ENCODE measurements at places on chromosomes 3 and 15. TPM values are rescaled to one million over a fixed set of nuclear protein-coding genes. Genes with fewer than 3 reads are reported as not detected.

DNA sequence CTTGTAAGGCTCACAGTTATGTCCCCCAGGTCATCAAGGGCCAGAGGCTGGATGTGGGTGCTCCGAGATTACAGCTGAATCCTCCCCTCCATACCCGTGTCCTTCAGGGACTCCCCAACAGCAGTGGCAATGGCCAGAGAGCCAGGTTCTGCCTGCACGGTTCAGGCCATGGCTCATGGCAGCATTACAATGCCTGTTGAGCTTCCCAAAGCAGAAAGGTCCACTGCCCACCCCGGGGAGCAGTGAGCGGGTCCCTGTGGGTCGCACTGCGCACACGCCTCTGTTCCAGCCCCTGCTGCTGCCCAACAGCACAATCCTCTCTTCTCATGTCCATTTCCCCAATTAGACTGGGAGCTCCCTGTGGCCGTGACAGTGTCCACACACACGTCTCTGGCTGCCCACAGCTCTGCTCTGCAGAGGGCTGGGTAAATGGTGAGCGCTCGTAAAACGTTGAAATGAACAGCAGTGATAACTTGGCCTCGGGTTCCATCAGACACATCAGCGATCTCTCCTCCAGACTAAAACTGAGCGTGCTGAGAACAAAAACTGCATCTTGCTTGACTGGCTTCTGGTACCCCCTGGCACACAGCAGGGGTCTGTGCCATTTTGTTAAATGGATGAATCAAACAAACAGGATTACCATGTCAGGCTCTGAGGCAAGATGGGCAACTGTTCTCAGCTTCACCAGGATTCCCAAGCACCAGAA lies 80.4 kb downstream of the VGLL4 start:
- DNase-seq = no peak
- peaks cover 11% of the 10 kb centered on the region for H3K36me3 ChIP-seq
- no peak overlapping the region for H3K4me3 ChIP-seq
- H3K27ac ChIP-seq = no peak overlapping the region
- H3K27me3 ChIP-seq = no peaks in the 10 kb centered on the region

GRCh38 chr15:88448991-88449461 lies 18.2 kb downstream of the MRPL46 start:
- H3K4me3 ChIP-seq = no peak overlapping the region
- H3K36me3 ChIP-seq = no peaks in the 10 kb centered on the region
- H3K27ac ChIP-seq = no peak overlapping the region
- peaks cover 3% of the 10 kb centered on the region for H3K4me1 ChIP-seq
- peaks cover 4% of the 10 kb centered on the region for H3K27me3 ChIP-seq

DNA sequence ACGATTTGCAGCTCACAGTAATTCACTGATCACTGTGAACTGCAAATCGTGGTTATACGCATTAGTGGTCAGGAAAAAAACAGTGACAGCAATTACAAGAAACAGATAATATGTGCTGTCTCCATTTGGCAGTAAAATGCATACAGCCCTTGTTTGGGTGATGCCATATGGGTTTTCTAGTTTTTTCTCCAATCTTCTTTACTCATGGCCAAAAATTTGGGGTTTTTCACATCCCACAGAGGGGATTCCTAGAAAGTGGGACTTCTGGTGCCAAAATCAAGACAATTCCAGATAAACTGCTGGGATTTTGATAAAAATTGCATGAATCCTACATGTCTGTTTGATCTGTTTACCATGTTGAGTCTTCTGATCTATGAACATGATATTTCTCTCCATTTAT lies 15.6 kb downstream of the NDN start:
- H3K4me1 ChIP-seq = no peaks in the 10 kb centered on the region
- no peak for DNase-seq
- no peak overlapping the region for H3K4me3 ChIP-seq
- no peak overlapping the region for H3K27ac ChIP-seq
- H3K36me3 ChIP-seq = no peaks in the 10 kb centered on the region

DNA sequence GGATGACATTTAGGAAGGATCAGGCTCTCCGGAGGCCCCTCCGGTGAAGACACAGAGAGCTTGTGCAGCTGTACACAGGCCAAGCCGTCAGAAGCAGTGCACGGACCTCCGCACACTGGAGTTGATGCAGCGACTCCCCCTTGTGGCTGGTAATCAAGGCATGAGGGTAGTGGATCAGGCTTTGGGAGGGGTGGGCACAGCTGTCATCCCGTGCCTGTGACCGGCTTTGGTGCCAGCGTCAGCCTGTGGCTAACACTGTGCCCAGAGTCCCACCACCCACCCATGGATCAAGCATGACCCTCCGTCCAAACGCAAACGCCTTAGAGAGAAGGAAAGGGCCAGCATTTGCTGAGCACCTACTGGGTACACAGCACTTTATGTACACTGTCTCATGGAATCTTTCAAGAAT lies 8.2 kb upstream of the GRIP2 start:
- no peaks in the 10 kb centered on the region for H3K36me3 ChIP-seq
- H3K27me3 ChIP-seq = peaks cover under 1% of the 10 kb centered on the region
- H3K27ac ChIP-seq = no peak overlapping the region
- DNase-seq = peak; percentile 70

DNA sequence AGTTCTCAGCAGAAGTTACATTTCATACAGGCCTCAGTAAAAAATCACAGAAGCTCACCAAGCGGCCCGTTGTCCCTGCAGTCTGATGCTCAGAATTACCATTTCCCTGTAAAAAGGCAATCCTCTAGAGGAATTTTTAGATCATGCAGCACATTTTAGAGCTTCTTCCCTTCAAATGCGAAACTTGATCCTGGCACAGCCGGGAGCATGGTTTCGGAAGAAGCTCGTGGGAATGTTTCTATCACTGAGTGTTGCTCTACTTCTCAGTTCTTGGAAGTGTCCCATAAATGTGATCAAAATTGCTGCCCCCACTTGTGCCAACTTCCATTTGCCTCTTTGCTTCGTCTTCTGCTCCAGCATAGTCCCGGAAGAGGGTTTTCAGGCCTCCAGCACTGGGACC lies 3.8 kb upstream of the H1-8 start:
- no peak overlapping the region for H3K4me3 ChIP-seq
- no peaks in the 10 kb centered on the region for H3K4me1 ChIP-seq
- H3K36me3 ChIP-seq = no peaks in the 10 kb centered on the region
- H3K27me3 ChIP-seq = no peaks in the 10 kb centered on the region

DNA sequence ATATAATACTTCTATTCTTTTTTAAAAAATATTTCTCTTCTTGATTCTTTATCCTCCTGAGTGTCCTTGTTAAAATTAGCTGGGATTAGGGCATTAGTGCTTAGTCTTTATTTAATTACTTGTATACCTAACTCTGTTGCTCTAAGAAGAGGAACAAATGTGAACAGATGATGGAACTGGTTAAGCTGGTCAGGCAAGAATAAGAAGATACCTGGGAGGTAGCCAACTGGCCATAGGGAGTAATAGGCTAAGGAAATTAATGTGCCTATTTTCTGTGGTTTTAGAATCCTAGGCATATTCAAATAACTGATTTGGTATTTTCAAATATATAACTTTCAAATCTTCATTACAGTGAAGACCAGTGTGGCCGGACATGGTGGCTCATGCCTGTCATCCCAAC lies 54.4 kb downstream of the EIF3J start:
- H3K27me3 ChIP-seq = no peaks in the 10 kb centered on the region
- DNase-seq = no peak
- H3K27ac ChIP-seq = no peak overlapping the region

GRCh38 chr3:85912980-85913379 lies 954.2 kb downstream of the CADM2 start:
- peak; percentile 6 for DNase-seq
- no peaks in the 10 kb centered on the region for H3K4me1 ChIP-seq
- no peaks in the 10 kb centered on the region for H3K27me3 ChIP-seq
- no peak overlapping the region for H3K27ac ChIP-seq
- no peak overlapping the region for H3K4me3 ChIP-seq
- H3K36me3 ChIP-seq = no peaks in the 10 kb centered on the region

GRCh38 chr3:173789530-173790162 lies 392.1 kb downstream of the NLGN1 start:
- H3K36me3 ChIP-seq = no peaks in the 10 kb centered on the region
- H3K27ac ChIP-seq = no peak overlapping the region
- H3K4me1 ChIP-seq = peaks cover 8% of the 10 kb centered on the region
- no peak overlapping the region for H3K4me3 ChIP-seq
- H3K27me3 ChIP-seq = no peaks in the 10 kb centered on the region

DNA sequence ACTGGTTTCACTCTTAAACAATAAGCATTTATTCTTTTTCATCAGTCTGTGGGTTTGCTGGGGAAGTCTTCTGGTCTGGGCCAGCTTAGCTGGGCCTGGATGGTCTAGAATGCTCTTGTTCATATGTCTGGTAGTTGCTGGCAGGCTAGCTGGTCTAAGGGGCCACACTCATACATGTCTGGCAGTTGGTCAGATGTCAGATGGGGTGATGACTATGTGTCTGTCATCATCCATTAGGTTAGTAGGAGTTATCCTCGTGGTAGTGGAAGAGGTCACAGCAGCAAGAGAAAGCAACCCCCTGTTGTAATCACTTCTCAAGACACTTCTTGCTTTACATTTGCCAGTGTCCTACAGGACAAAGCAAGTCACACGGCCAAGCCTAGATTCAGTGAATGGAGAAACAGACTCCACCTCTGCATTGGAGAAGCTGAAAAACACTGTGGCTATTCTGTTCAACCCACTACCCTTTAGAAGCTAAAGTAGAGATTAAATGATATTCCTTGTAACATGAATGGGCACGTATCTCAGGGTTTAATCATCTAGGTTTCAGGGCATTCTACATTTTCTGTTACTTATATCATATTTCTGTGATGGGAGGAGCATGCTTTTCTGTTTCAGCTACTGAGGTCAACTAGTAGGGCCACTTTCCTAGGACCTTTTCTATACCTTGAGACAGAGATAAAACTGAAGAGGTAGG lies 5.5 kb upstream of the ARID3B start:
- DNase-seq = no peak
- H3K4me1 ChIP-seq = peaks cover 23% of the 10 kb centered on the region
- no peaks in the 10 kb centered on the region for H3K27me3 ChIP-seq
- H3K36me3 ChIP-seq = no peaks in the 10 kb centered on the region

GRCh38 chr15:36335224-36335623 lies 244.2 kb upstream of the CDIN1 start:
- H3K4me1 ChIP-seq = peaks cover 20% of the 10 kb centered on the region
- no peaks in the 10 kb centered on the region for H3K36me3 ChIP-seq
- no peak overlapping the region for H3K27ac ChIP-seq
- H3K4me3 ChIP-seq = no peak overlapping the region
- no peak for DNase-seq

DNA sequence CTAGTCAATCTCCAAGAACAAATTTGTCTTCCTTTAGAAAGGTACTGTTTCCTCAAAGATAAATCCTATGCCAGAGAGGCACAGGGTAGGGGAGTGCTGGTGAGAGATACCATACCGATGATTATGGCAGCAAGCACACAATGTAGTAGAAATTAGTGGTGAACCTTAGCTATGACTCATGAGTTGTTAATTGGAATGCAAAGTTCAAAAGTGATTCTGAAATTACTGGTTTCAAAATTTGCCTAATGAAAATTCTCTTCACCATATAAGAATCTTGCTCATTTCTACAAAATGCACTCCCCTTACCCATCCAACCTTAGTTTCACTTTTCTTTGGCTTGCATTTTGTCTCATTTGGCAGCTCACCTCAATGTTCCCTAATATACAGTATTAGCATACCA lies 139.5 kb upstream of the SLC2A2 start:
- H3K4me3 ChIP-seq = no peak overlapping the region
- H3K36me3 ChIP-seq = no peaks in the 10 kb centered on the region
- no peaks in the 10 kb centered on the region for H3K27me3 ChIP-seq
- no peak overlapping the region for H3K27ac ChIP-seq
- H3K4me1 ChIP-seq = peaks cover 33% of the 10 kb centered on the region
- DNase-seq = peak; percentile 33

DNA sequence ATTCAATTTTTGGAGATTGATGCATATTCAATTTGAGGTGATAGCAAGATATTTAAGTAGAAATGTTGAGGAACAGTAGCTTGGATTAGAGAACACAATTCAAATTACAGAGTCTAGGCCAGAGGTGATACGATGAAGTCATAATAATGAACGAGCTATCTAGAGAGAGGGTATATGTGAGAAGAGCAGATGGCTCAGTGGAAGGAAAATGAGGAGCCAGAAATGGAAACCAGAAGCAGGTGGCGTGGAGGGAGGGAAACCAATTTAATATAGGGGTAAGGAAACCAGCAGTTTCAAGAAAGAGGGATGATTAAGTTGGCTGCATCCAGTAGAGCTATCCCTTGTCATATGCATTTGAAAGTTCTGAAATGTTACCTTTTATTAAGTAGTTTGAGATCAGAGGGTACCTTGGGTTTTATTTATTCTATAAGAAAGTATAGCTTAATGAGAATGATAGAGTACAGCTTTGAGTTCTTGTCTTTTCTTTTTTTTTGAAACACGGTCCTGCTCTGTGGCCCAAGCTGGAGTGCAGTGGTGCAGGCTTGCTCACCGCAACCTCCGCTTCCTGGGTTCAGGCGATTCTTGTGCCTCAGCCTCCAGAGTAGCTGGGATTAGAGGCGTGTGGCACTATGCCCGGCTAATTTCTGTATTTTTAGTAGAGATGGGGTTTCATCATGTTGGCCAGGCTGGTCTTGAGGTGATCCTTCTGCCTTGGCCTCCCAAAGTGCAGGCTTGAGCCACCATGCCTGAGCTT lies 22.1 kb downstream of the NCK1 start:
- no peaks in the 10 kb centered on the region for H3K36me3 ChIP-seq
- no peak overlapping the region for H3K4me3 ChIP-seq
- no peaks in the 10 kb centered on the region for H3K27me3 ChIP-seq

DNA sequence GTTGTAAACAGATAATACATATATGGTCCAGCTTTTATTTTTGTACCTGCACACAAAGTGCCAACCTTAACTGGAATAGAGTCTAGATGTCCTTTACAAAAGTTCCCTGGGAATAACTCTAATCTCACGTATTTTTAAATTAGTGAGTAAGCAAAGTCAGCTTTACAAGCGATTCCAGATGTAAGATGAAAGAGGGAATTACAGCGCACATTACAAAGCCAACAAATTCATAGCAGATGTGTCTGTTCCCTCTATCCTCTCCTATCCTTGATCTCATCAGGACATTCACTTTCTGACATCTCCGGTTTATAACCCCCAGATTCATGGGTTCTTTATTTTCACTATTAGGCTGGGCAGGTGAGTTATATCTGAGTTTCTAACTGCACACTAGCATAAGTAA lies 406.8 kb upstream of the ZNF385D start:
- no peak for DNase-seq
- H3K27me3 ChIP-seq = no peaks in the 10 kb centered on the region
- no peaks in the 10 kb centered on the region for H3K4me1 ChIP-seq
- H3K36me3 ChIP-seq = no peaks in the 10 kb centered on the region
- no peak overlapping the region for H3K4me3 ChIP-seq

GRCh38 chr3:192825657-192826200 lies 91.9 kb downstream of the MB21D2 start:
- no peaks in the 10 kb centered on the region for H3K36me3 ChIP-seq
- no peak overlapping the region for H3K4me3 ChIP-seq
- no peaks in the 10 kb centered on the region for H3K27me3 ChIP-seq
- H3K27ac ChIP-seq = no peak overlapping the region
- H3K4me1 ChIP-seq = peaks cover 18% of the 10 kb centered on the region

ARHGAP31 gene
- total RNA-seq = 15.3 TPM

TMCC1 gene
- 7.8 TPM for total RNA-seq

HOMER2 gene
- total RNA-seq = 17.0 TPM

DAZL gene
- total RNA-seq = not detected

Measured in GM23248 (cell line).